ENCODE measurements at places on chromosomes 7 and 10. TPM values are rescaled to one million over a fixed set of nuclear protein-coding genes. Genes with fewer than 3 reads are reported as not detected.

- no peak for DNase-seq
Measured at GRCh38 chr10:122019414-122019975, 30.5 kb downstream of the TACC2 start.

GRCh38 chr7:150332852-150333635 is 8.4 kb downstream of the RARRES2 start:
- no peak for DNase-seq

- DNase-seq = no peak
Measured at GRCh38 chr7:28157831-28158416, 22.7 kb downstream of the JAZF1 start.

DNA sequence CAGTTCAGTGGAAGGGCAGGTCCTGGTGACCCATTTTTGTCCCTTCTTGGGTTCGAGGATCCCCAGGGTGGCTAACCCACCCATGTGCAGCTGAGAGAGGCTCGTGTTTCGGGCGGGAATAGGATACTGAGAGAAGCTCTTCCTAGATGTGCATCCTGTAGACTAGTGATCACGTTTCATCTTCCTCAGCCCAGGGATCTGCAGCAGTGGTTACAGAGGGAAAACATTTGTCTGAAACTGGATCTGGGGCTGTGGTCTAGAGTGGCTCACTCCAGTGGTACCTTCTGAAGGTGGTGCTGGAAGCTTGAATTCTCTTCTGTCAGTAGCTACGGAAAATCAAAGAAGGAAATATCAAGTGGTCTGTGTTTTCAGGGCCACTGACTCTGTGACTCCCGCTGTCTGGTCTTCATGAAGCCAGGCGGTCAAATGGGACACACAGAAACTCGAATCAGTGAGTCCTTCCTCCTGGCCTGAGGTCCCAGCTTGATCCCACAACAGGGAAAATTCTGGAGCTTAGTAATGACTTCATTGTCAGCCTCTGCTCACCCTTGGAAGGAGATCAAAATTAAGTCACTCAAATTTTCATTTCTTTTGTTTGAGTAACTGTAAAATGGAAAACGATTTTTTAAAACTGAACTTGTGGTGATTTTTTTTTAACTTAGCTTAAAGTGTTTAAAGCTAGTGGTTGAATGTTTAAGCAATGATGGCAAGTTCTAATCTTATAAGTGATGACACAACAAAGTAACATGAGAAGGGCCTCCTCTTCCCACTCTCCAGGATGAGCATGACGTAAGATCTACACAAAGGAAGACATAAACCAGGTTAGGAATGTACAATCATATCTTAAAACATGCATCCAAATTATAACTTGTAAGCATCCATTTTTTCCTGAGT is 469.3 kb upstream of the KLF6 start:
- no peak for DNase-seq

DNA sequence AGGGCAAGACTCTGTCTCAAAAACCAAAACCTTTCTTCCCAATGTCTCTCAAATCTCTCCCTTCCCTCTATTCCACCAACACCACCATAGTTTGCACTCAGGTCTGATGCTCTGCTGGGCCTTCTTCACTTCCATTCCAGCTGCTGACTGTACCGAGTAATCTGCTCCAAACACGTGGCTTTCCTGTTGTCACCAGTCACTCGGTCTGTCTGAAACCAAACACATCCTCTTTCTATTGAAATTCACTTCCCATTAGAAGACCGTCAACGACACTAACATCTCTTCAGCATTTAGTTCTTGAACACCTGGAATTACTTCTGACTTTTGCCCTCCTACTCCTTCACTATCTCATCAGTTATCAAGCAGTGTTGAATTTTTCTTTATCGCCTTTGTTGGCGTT is 4.7 kb upstream of the NRF1 start:
- DNase-seq = no peak

GRCh38 chr7:38179776-38180226 is 1.8 kb downstream of the STARD3NL start:
- no peak for DNase-seq

The LIPK gene
- total RNA-seq = not detected

The PGAM2 gene
- 1,131 TPM for total RNA-seq

The OR2A12 gene
- not detected for total RNA-seq

Data from Right ventricle myocardium superior (tissue), 1 donor.